ENCODE measurements at places on chromosomes 3 and 15. TPM values are rescaled to one million over a fixed set of nuclear protein-coding genes. Genes with fewer than 3 reads are reported as not detected.
A peak's percentile ranks its signal among the peaks of the same experiment; 100 is the strongest.

Gene GNAT1
- total RNA-seq, result not detected

Gene CKMT1B
- total RNA-seq, result 0.13 TPM

Gene SAMD7
- total RNA-seq, result not detected

Gene MST1R
- 2.3 TPM for total RNA-seq

Gene GRAMD1C
- 5.5 TPM for total RNA-seq

Gene CFAP100
- not detected for total RNA-seq

Gene RAD54L2
- total RNA-seq, result 23.8 TPM

DNA sequence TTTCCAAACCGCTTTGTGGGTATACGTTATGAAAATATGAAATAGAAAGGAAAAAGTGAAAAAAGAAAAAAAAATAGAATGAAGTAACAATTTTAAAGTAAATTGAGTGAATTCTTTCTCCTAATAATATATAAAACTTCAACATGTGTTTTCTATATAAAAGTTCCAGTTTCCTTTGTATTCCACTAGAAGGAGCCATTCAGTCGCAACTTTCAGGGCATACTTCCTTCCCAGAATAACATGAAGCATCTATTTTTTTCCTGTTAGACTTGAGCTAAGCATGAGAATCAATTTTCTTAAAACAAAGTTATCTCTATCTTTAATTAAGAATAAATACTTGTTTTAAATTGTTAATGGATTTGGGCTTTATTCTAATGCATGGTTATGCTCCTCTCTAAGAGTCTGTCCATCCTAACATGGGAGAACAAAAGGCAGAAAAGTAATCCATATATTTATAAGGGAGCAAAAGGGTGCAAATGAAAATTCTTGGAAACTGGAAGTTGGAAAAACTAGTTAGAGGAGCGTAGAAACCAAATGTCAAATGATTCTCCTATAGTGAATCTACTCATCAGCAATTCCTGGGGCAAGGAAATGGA is 16.0 kb upstream of the VGLL3 start:
- no peak overlapping the region for H3K4me3 ChIP-seq
- H3K27me3 ChIP-seq, result no peaks in the 10 kb centered on the region

- H3K36me3 ChIP-seq, result no peaks in the 10 kb centered on the region
- H3K27ac ChIP-seq, result no peak overlapping the region
- H3K4me1 ChIP-seq, result no peaks in the 10 kb centered on the region
- H3K4me3 ChIP-seq, result no peak overlapping the region
Observed at GRCh38 chr3:138089091-138089490, 26.3 kb downstream of the DZIP1L start.

DNA sequence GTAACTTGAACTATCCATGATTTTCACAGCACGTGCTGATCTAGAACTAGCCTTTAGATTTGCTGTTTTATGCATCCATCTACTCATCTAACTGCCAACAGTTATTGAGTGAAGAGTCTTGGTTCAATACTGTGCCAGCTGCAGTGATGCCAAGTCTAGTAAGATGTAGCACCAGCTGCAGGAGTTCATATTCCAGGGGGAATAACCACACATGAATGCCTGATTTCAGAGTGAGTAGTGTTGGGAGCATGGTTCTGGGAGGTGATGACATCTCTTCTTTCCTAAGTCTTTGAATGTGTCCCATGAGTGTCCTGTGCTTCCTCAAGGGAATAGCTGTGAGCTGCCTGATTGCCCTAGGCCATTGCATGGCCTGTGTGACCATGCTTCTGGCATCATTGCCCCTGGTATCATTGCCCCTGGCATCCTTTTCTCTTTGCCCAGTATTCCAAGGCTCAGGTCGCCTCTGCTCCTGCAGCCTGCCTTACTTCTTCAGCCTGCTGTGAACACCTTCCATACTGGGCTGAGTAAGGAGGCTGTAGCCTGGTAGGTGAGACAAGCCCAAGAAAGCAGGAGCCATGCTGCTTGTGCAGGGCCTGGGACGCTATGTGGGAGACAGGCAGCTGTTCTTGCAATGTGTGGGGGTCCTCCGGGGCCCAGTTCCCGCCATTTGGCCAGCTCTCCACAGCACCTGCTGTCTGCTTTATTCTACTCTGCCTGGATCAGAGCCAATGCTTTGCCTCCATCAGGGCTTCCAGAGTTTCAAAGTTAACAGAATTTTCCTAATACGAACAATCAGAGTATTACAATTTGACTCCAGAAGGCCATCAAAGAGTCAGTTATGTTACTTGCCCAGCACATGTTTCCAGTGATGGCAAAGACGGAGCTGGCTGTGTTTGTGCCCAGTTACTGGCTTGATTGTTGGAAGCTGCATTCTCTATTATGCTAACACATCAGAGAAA is 73.2 kb downstream of the CLSTN2 start:
- no peak for DNase-seq
- no peak overlapping the region for H3K27ac ChIP-seq
- H3K27me3 ChIP-seq, result no peaks in the 10 kb centered on the region
- no peaks in the 10 kb centered on the region for H3K36me3 ChIP-seq
- H3K4me1 ChIP-seq, result no peaks in the 10 kb centered on the region
- H3K4me3 ChIP-seq, result no peak overlapping the region

DNA sequence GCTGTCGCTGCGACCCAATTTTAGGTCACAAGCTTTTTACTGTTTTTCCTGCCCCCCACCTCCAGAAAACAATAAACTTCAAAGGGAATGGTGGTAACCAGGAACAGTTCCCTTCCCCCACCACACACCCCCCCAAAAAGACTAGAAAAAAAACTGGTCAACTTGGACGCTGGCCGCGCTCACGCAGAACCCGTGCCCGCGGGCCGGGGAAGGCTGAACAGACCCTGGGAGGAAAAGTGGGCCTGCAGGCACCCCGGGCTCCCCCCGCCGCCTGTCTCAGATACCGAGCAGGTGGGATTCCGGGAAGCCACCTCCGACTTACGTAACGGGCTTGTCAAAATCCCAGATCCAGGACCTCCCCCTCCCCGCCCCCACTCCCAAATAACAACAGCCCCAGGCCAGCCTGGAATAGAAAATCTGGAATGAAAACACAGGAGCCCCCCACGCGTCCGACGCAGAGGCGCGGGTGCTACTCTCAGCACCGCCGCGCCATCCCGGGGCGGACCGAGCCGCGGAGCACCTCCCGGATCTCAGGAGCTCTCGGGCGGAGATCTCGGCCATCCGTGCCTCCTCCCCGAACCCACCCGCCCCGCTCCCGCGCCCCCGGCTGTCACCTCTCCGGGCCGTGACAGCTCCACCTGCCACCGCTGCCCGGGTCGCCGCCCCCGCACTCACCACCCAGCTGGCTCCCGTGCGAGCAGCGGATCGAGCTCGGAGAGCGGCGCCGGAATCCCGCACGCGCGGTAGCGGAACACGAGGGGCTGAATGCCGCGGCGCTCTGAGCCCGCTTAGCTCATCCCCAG is 557 bp downstream of the DENND4A start:
- no peaks in the 10 kb centered on the region for H3K27me3 ChIP-seq
- H3K36me3 ChIP-seq, result no peaks in the 10 kb centered on the region
- DNase-seq, result no peak

DNA sequence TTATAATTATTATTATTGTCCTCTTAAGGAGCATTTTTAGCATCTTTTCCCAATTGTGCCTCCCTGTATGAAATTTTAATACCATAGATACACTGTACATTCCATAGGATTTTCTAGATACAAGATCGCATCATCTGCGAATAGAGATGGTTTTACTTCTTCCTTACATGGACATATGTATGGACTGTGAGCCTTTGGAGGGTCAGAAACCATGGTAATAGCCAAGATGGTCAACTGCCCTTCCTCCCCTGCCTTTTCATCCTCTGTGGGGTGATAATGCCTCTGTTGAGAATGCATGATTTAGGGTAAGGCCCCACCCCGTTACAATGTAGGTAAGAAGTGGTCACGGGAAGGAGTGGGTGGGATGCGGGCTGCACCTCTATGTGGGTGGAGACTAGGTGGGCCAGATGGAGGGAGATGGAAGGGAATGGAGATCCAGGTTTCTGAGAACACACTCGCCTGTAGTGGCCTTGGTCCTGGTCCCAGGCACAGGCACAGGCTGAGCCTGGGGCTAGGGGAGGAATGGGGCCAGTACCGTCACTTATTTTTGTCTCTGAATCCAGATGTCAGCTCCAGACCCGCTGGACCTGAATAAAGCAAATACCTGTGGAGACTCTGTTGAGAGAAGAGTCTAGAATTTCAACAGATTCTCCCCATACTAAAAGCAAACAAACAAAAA is 31.7 kb downstream of the GOLGA6A start:
- H3K4me1 ChIP-seq, result 0 out of 2 replicates have a peak, but pooled peaks cover 2% of the 10 kb centered on the region
- no peak overlapping the region for H3K4me3 ChIP-seq
- no peaks in the 10 kb centered on the region for H3K36me3 ChIP-seq
- H3K27me3 ChIP-seq, result 0 out of 2 replicates have a peak, but pooled peaks cover 2% of the 10 kb centered on the region

DNA sequence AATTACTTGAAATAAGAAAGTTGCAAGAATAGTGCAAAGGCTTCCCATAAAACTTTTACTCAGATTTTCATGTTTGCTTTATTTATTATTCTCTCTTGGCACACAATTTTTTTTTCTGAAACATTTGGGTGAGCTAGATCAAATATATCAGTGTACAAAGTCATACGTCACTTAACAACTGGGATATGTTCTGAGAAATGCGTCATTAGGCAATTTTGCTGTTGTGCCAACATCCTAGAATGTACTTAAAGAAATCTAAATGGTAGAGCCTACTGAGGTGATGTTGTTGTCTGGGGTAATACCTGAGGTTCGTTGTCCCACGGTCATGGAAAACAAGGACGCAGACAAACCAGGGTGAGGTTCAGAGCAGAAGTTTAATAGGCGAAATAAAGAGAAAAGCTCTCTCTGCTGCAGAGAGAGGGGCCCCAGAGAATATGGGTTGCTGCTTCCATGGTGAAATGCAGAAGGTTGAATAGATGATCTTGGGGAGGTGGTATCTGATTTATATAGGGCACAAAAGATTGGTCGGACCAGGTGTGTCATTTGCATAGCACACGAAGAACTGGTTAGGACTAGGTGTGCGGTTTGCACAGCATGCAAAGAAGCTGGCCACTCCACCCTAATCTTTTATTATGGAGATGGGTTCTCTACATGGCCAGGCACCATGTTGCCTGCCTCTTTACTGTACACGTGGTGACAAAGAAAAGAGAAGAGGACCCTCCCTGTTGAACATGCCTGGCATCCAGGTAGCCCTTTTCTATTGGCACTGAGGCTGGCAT is 8.8 kb upstream of the GRAMD1C start:
- H3K27me3 ChIP-seq, result no peaks in the 10 kb centered on the region
- DNase-seq, result peak; percentile 36
- 0 out of 2 replicates have a peak overlapping the region, but pooled peaks have one; percentile 9 for H3K4me3 ChIP-seq
- no peaks in the 10 kb centered on the region for H3K36me3 ChIP-seq

GRCh38 chr3:10653241-10653640 is 147.9 kb upstream of the ATP2B2 start:
- no peak overlapping the region for H3K27ac ChIP-seq
- H3K36me3 ChIP-seq, result no peaks in the 10 kb centered on the region
- DNase-seq, result no peak

GRCh38 chr3:52086461-52086860 is 30.1 kb upstream of the DUSP7 start:
- no peaks in the 10 kb centered on the region for H3K36me3 ChIP-seq
- peaks cover 25% of the 10 kb centered on the region for H3K4me1 ChIP-seq
- H3K27ac ChIP-seq, result peak overlapping the region; percentile 58
- no peaks in the 10 kb centered on the region for H3K27me3 ChIP-seq

DNA sequence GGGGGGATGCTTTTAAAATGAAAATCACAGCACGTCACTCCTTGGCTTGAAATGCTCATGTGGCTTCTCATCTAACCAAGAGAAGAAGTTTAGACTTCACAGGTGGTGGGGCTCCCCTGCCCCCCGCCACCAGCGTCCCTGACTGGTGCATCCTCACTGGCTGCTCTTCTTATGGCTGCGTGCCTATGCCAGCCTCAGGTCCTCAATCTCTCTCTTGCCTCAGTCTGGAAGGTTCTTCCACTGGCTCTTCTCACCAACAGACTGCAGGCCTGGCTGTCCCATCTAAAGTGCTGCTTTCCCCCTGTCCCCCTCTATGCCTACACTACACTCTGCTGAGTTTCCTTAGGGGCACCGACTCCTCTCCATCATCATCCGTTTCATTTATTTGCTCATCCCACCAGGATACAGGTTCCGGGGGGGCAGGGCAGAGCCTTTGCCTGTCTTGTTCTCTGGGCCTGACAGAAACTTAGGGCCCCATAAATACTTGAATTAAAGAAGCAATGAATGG is 20.6 kb downstream of the ABTB1 start:
- no peak for DNase-seq
- H3K4me3 ChIP-seq, result no peak overlapping the region
- H3K36me3 ChIP-seq, result peaks cover 44% of the 10 kb centered on the region
- no peaks in the 10 kb centered on the region for H3K27me3 ChIP-seq
- peaks cover 14% of the 10 kb centered on the region for H3K4me1 ChIP-seq

- H3K4me1 ChIP-seq, result no peaks in the 10 kb centered on the region
- no peaks in the 10 kb centered on the region for H3K36me3 ChIP-seq
- DNase-seq, result no peak
Observed at GRCh38 chr15:92681141-92681631, 25.6 kb upstream of the FAM174B start.

GRCh38 chr3:141737093-141737492 is 1.0 kb upstream of the RNF7 start:
- H3K36me3 ChIP-seq, result peaks cover 3% of the 10 kb centered on the region
- H3K27me3 ChIP-seq, result no peaks in the 10 kb centered on the region

DNA sequence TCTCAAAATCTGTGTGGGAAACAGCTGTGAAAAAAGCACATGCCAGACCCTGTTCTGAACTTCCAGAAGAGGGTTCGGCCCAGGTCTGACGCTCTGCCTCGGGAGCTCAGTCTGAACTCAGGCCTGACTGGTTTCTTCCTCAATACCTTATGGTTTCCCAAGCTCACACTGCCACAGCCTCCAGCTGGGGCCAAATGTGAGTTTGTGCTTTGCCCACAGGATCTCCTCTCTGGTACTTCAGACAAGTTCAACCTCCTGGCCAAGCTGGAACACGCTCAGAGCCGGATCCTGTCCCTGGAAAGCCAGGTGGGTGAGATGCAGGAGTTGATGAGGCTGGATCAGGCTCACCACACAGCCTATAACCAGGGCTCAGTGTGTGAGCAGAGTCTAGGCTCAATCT is 33.8 kb downstream of the CYP11A1 start:
- no peak overlapping the region for H3K4me3 ChIP-seq
- no peaks in the 10 kb centered on the region for H3K36me3 ChIP-seq
- H3K27ac ChIP-seq, result no peak overlapping the region
- DNase-seq, result no peak

- no peak overlapping the region for H3K27ac ChIP-seq
- no peak overlapping the region for H3K4me3 ChIP-seq
- H3K36me3 ChIP-seq, result no peaks in the 10 kb centered on the region
- DNase-seq, result no peak
- no peaks in the 10 kb centered on the region for H3K4me1 ChIP-seq
Observed at GRCh38 chr3:81516042-81516441, 245.4 kb downstream of the GBE1 start.

Measured in GM12878 (cell line).